ENCODE measurements at places on chromosomes 6 and 20.

DNA sequence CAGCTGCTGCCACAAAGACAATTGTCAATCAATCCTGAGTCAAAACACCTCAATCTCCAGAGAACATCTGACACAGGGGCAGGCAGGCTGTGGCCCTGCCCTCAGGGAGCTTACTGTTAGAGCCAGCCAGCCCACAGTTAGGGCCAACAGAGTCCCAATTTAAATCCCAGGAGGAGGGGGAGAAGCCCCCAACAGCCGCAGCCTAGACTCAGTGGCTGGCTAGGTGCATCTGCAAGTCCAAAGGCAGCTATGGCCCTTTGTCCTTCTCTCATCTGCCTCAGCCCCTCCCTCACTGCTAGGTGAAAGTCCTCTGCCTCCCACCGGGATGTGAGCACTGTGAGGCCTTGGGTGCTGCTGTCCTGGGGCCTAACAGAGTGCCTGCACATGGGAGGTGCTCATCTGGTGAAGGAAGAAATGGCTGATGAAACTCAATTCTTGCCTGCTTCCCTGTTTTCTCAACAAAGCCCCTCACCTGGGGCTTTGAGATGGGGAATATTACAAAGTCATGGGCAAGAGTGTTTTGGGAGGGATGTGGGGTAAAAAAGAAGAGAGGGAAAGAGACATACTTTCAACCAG, 33.7 kb upstream of the VEGFA start:
- no peak for DNase-seq

DNA sequence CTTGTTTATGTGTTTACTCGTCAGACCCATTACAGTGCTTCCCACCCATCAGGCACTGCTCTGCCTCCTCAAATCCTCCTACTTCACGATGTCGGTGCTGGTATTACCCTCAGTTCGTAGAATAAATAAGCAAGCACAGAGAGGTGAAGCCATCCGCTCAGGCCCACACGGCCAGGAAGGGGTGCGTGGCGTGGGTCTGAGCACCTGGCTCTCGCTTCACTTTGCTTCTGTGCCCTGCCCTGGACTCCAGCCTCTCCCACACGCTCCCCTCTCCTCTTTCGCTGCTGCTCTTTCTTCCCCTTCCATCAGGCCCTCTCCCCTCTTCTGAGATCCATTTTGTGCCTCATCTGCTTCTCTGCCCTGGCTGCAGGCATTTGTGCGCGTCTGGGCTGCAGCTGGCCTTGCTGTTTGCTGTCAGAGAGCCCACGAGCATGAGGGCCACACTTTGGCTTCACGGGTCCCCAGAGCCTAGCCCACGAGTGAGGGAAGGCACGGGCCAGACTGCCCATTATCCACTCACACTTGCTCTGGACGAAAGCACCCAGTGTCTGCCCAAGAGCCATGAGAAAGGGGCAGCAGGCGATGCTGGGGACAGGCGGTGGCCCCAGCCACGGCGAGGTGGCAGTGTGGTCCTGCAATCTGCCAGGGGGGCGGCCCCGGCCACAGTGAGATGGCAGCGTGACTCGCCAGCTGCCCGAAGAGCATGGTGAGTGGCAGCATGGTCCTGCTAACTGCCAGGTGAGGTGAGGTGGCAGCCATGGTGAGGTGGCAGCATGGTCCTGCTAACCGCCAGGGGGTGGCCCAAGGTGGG, 96.2 kb upstream of the MPC1 start:
- DNase-seq: no peak

GRCh38 chr6:140036196-140036595, 661.7 kb upstream of the CITED2 start:
- no peak for DNase-seq

- no peak for DNase-seq
These were observed 238.2 kb downstream of the SOX4 start for GRCh38 chr6:21831521-21832291.

DNA sequence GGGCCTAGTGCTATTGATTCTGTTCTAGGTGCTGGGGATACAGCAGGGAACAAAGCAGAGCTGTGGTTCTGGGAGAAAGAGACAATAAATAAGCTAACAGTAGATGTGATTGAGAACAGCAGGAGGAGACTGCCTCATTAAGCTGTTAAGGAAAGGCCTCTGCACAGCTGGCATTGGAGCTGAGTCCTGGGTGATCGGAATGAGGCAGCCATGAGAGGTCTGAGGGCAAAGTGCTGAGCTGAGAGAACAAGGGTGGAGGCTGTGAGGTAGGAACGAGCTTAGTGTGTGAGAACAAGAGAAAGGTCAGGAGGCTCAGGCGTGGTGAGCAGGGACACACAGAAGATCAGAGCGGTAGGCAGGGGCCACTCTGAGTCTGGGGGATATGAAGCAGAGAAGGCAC, 18.3 kb downstream of the DDX27 start:
- no peak for DNase-seq

GRCh38 chr20:1860446-1860845, 34.8 kb upstream of the SIRPA start:
- DNase-seq: no peak

DNA sequence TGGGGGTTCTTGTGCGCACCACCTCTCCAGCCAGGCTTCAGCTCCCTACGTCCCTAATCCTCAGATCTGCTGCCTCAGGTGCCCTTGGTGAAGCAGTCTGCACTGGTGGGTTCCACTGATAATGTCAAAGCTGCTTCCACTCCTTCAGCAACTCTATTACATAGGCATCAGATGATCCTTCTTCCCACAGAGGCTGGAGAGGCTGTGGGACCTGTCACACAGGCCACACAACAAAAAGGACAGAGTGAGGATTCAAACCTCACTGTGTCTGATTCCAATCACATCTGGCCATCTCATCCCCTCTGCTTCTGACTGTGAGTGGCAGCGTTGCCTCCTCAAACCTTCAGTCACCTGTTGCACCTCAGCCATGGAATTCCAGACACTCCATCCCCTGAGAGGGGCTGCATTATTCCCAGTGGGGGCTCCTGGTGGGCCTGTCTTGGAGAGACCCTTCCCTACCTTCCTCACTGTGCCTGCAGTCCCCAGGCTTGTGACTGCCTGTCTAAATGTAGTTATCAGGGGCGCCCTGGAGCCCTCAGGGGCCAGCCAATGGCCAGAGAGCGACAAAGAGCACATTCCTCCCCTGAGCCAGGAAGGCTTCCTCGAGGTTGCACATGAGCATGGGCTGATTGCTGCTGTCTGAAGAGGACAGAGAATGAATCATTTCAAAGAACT, 211.4 kb upstream of the ECI2 start:
- no peak for DNase-seq

GRCh38 chr6:31940256-31940664, 5.6 kb upstream of the CFB start:
- no peak for DNase-seq

- no peak for DNase-seq
These were observed 222.6 kb downstream of the RNF144B start for GRCh38 chr6:18609715-18610114.

DNA sequence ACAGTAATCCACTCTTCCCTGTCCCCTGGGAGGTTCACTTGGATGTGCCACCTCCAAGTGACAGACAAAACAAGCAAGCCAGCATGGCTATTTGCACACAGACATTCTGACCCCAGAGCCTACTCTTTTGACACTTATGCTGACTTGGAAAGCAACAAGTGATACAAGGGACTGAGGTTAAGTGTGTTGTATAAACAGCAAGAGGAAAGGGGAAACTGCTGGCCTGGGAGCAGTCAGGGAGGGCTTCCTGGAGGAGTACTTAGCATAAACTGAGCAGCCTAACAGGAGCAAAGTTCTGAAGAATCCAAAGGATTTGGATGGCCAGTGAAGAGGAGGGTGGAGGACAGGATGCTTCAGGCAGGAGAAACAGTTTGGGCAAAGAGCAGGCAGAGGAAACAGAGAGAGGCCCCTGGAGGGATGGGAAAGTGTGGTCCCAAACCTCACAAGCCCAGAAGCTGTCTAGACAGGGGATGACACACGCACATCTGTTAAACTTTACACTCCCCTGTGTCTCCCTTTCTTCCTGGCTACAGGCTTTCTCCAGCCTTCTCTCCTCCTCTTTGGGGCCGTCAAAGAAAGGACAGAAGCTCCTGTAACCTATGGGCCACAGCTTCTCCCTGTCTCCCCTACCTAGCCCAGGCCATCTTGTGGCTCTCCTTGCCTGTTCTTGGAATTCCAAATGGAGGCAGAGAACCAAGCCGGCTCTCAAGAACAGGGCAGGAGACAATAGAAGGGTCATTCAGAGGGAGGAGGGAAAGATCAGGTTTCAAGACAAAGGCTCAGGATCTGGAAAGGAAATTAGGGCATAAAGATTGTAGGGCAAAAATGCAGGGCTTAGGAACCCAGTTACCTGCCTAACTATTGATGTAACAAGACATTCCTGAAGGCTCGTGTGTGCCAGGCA, 19.3 kb downstream of the SULF2 start:
- DNase-seq: no peak

- DNase-seq: no peak
These were observed 54.7 kb downstream of the VEGFA start for GRCh38 chr6:43824703-43825064.

- no peak for DNase-seq
These were observed 109.3 kb downstream of the WDR27 start for GRCh38 chr6:169592558-169592957.

- DNase-seq: peak; percentile 85
These were observed at the start of gene CEBPB for GRCh38 chr20:50190251-50191064. CEBPB (plus strand) TSS chr20:50190830; CDS start chr20:50191034, 204 bp downstream.

GRCh38 chr6:114714836-114715507, 372.1 kb upstream of the HS3ST5 start:
- DNase-seq: no peak

DNA sequence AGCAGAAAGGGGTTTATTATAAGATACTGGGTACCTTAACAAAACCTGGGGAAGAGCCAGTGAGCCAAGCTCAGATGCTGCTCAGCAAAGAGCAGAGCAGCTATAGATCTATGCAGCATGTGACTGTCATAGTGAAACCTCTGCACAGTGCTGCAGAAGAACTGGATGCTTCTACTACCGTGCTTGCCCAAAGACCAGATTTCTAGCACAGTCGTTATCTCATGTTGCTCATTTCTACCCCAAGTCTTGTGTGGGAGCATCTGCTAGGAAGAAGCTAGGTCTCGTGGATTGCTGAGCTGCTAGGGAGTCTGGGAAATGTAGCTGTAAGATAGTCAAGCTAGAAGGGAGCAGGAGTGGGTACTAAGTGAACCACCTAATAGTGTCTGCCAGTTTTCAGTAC, 31.7 kb upstream of the GNRH2 start:
- DNase-seq: no peak

- DNase-seq: no peak
These were observed 67.2 kb upstream of the PTGIS start for GRCh38 chr20:49635166-49635565.

DNA sequence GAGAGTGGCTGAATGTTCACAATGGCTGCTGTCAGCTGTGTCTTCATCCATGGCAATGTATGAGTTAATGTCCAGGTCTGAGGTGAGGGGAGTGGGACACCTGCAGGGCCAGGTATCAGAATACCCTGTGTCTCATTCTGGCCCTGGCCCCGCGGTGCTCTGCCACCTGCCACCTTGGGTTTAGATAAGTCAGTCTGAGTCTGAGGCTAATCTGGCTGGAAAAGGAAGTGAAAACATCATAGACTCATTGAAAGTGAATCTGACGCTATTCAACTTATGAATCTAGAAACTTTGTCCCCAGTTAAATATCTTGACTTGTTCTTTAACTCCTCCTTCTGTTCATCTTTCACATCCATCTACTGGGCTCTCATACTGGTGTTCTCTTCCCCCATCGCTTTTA, 267.1 kb upstream of the JAG1 start:
- no peak for DNase-seq

DNA sequence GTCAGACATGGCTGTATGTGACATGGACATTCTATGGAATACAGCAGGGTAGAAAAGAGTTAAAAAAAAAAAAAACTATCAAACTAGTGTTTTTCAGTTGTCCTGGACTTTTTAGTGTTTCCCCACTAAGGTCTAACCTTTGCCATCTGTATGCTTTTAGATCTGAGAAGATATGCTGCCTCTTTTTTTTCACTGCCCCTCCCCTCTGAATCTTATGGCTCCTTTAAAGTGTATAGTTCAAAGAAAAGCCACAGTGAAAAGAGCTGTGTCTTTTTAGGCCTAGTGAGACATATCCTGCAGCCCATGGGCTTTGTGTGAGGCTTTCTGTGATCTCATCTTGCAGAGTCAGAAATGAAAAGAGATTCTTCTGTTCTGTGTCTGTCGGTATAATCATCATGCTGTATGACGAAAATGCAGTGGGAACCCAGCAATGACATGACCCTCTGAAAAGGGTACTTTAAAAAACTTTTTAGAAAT, 29.3 kb downstream of the ADGRG6 start:
- DNase-seq: no peak

- peak; percentile 29 for DNase-seq
These were observed 55.7 kb upstream of the PRND start for GRCh38 chr20:4666001-4666479.

DNA sequence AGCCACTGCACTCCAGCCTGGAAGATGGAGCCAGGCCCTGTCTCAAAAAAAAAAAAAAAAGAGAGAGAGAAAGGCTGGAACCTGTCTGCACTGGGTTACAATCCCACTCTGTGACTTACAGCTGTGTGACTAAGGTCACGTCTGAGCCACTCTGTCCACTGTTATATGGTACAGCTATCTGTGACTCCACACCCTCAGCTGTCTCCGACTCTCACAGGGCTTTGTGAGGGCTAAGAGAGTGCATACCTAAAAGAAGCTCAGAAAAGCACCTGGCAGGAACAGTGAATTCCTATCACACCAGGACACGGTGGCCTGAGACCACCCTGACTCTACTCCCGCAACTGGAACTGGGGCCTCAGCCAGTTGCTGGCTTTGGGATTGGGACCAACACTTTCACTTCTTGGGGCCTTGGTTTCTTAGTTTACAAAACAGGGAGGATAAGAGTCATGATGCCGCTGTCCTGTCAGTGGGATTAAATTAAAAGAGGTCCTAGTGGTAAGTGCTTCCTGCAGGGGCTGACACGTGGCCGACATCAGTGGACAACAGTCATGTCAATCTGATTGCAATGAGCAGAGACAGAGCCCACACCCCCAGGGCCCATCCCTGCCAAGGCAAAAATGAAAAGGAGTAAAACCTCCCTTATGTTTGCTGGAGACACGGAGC, 5.7 kb upstream of the CD93 start:
- no peak for DNase-seq

- DNase-seq: peak; percentile 19
These were observed 6.2 kb downstream of the CST11 start for GRCh38 chr20:23446505-23446904.

- no peak for DNase-seq
These were observed 8.8 kb upstream of the NDRG3 start for GRCh38 chr20:36754656-36755222.

DNA sequence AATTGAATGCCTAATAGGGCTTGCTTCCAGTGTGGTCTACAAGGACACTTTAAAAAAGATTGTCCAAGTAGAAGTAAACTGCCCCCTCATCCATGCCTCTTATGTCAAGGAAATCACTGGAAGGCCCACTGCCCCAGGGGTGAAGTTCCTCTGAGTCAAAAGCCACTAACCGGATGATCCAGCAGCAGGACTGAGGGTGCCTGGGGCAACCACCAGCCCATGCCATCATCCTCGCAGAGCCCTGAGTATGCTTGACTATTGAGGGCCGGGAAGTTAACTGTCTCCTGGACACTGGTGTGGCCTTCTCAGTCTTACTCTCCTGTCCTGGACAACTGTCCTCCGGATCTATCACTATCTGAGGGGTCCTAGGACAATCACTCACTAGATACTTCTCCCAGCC, 411.5 kb downstream of the TENT5A start:
- no peak for DNase-seq

GRCh38 chr20:63733117-63733516, 3.3 kb upstream of the LIME1 start:
- DNase-seq: no peak

GRCh38 chr20:62376112-62377063, 9.3 kb upstream of the LAMA5 start:
- DNase-seq: no peak

- no peak for DNase-seq
These were observed 6.9 kb downstream of the NOTCH4 start for GRCh38 chr6:32216998-32217397.

GRCh38 chr6:16432075-16433032, 194.0 kb downstream of the GMPR start:
- no peak for DNase-seq
